ENCODE measurements at places on chromosomes 1 and 21.

DNA sequence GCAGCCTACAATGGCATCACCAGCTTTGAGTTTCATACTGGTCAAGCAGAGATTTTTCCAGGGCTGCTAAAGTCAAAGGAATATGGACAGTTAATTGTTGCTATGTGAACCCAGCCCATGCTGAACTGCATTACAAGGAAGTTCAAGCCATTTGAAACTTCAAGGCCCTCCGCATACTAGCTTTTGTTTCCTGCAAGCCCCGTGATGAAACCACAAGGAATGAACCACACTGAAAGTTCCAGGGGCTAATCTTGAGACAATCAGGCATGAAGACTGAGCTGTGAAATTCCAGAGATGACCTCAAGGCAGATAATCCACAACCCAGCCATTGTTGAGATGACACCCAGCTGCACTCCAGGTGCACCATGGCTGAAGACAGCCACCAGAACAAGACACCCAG lies 180.8 kb downstream of the C1orf21 start:
- DNase-seq = peak; percentile 39

- no peak for DNase-seq
These were observed 32.1 kb downstream of the CTNNBIP1 start for GRCh38 chr1:9877962-9878361.

DNA sequence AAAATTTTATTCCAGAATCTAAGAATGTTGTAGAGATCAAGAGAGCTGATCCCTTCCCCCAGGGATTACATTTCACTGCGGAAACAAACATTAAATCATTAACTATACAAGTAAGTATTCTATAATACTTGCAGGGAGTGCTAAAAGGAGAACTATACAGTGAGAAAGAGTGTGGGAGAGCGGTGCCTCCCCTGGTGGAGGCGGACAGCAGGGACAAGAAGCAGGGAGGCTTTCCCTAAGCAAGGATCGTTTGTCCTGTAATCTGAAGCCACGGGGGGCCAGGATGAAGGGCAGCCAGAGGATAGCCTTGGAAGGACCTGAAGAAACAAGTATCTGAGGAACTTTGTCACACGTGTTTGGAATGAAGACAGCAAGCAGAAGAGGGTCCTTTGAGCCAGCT lies 40.1 kb downstream of the SLC9C2 start:
- DNase-seq = peak; percentile 33

GRCh38 chr1:192689459-192689858 lies 53.5 kb downstream of the RGS13 start:
- DNase-seq = no peak
